ENCODE measurements at places on chromosomes 3 and 15.

DNA sequence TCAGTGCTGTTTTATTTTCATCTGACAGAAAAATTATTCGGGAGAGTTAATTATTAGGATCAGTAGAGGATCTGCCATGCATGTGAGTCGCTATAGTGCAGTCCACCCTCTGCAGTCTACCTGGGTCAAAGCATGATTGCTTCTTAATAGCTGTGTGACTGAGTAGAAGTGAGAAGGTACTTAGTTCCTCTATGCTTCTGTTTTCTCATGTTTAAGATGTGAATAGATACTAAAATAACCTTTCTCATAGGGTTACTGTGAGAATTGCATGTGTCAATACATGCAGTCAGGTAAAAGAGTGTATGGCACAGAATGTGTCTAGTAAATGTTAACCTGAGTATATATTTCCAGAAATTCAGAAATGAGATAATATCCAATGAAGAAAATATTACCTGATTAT, 435.7 kb downstream of the NAALADL2 start:
- no peak for DNase-seq

DNA sequence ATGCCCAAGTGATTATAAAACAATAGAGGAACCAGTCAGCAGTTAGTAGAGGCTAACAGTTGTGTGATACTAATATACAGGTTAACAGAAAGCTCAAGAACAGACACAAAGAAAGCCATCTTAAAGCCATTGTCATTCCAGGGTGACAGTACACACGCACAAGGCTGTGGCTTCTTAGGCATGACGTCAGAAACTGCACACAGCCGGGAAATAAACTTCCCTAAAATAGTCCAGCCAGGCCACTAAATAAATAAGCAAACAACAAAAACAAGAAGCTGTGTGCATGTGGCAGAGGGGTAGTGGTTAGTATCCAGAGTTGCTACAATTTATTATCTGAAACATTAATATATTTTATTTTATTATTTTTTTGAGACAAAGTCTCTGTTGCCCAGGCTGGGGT, 49.8 kb downstream of the PPCDC start:
- DNase-seq = no peak

- DNase-seq = no peak
Observed at GRCh38 chr3:111676211-111677006, 81.3 kb upstream of the ZBED2 start.

DNA sequence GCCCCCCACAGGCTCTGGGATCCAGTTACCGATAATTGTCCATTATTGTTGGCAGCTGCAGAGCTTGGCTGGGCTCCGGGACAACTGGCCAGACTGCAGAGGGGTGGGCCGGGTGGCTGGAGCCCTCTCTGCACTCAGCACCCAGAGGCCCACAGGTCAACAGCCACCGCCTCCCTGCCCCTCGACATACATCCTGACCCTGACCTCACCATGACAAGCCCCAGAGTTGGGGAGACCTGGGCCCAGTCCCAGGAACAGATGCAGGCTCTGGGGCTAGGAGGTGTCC, 22.4 kb downstream of the PTH1R start:
- DNase-seq = no peak

DNA sequence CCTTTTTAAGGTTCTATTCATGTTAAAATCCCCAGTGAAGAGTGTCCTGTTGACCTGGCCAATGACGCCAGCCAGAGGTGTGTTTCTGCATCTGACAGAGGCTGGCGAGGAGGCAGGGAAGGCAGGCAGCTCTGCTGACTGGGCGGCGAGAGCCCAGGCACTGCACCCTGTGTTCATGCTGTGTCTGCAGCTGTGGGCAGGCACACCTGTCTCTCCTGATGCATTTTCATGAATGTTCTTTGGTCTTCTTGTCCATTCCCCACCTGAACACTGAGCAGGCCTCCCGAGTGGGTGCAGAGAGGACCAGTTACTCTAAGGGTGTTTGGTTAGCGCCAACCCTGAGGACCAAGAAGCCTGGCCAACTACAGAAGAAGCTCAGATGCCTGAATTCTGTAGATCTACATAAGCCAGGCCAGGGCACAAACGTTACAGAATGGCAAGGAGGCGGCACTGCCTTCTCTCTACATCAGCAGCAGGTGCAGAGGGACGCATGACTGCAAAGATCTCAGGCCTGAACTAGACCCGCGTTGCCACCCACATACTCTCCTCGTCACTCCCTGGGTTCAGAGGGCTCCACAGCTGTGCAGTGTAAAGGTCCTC, 233.7 kb downstream of the OCA2 start:
- DNase-seq = no peak

DNA sequence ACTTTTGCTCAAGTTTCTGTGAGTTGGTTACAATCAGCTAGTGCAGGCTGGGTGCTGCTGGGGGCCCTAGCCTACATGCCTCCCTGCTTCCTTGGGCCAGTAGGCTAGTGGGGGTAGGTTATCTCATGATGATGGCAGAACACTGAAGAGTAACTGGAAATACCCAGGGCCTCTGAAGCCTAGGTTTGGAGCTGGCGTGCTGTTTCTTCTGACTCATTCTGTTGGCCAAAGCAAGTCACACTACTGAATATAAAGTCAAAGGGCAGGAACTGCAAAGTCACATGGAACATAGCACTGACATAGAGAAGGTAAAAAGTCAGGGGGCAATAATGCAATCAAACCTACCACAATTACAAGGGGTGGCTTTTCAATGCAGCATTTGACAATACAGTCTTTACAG, 34.5 kb downstream of the RASGRP1 start:
- no peak for DNase-seq

- no peak for DNase-seq
Observed at GRCh38 chr15:63895194-63895593, 61.4 kb upstream of the HERC1 start.

DNA sequence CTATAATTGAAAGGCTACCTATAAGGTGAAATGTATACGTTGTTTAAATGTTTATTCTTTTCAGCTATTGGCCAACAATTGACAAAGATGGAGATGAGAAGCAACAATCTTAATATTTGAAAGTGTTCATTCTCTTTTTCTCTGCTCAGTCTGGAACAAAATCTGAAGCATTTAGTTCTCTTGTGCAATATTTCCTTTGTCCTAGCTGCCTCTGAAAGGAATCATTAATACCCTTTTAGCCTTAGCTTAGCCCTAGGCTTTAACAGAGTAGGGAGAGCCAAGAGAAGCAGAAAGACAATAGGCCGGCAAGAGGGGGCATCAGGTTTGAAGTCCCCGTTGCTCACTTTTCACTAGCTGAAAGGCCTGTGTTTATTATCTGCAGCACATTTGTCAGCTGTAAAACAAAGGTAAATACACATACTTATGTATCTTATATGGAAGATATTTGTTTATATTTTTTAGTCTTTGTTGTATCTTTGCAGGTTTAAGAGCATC, 422.5 kb upstream of the SEMA6D start:
- no peak for DNase-seq

DNA sequence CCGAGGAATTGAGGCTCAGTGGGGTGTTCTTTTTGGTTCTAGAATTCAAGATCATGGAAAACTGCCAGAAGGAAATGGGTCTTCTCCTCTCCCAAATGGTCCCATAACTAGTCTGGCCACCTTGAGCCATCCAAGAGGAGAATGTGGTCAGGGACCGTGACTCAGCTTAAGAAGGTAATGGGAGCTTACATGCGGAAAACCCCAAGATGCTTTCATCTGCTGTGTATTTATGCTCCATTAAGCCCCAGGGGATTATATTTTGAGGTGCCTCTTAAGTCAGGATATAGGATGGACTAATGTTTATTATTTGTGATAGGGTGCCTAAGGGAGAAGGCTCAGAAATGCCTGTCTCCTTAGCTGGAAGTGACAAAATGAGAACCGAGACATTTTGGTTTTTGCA, 39.2 kb upstream of the DLG1 start:
- no peak for DNase-seq

GRCh38 chr3:195859061-195859845, 47.5 kb upstream of the MUC4 start:
- DNase-seq = peak; percentile 42

- DNase-seq = no peak
Observed at GRCh38 chr3:4928277-4928789, 50.9 kb upstream of the BHLHE40 start.

- no peak for DNase-seq
Observed at GRCh38 chr15:69034352-69034751, 19.9 kb downstream of the NOX5 start.

DNA sequence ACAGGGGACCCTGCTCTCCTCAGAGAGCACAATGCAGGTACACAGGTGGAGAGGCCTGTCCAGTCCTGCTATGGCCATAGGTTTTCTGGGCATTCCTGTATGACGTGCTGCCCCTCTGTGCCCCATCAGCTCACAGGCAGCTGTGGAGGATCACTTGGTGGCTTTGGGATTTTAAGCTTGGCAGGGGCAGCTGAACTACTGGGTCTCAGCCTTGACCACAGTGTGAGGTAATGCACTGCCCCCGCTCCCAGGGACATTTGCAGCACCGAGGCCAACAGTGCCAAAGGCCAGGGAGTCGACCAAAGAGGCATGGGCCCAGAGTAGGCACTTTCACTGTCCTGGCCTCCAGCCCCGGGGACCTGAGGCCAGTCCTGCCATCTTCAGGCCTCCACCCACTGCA, 46.2 kb downstream of the ZDHHC3 start:
- no peak for DNase-seq

- no peak for DNase-seq
Observed at GRCh38 chr3:168417016-168417415, 321.3 kb upstream of the GOLIM4 start.

GRCh38 chr3:60582288-60582687, 669.0 kb downstream of the FHIT start:
- no peak for DNase-seq

- DNase-seq = no peak
Observed at GRCh38 chr15:67852418-67852817, 12.6 kb upstream of the RNU6-1 start.

DNA sequence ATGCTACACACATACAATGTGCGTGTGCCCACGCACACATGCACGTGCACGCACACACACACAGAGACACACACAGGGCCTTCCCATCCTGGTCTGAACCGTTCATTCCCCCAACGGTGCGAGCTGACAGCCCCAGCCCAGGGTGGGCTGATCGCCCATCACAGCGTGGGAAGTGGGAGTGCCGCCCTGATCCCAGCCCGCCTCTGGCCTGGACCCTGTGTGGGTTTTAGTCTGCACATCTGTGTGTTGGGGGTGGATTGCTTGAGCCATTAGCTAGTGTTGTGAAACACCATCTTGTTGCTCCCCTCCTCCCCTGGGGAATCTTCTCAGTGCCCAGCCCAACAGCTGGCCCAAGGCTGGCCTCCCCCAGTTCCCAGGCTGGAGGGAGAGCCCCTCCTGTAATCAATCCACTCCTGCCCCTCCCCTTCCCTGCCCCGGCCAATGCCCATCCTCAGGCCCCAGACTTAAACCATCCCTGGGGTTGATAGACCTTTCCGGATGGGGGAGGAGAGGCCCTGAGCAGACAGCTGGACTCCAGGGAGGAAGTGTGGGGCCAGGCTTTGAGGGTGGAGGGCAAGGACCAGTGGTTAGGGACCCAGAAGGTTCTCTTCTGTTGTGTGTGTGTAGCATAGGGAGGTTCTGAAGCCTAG, 8.3 kb downstream of the SEMA3G start:
- DNase-seq = no peak

GRCh38 chr15:70533931-70534742, 229.2 kb downstream of the UACA start:
- no peak for DNase-seq

DNA sequence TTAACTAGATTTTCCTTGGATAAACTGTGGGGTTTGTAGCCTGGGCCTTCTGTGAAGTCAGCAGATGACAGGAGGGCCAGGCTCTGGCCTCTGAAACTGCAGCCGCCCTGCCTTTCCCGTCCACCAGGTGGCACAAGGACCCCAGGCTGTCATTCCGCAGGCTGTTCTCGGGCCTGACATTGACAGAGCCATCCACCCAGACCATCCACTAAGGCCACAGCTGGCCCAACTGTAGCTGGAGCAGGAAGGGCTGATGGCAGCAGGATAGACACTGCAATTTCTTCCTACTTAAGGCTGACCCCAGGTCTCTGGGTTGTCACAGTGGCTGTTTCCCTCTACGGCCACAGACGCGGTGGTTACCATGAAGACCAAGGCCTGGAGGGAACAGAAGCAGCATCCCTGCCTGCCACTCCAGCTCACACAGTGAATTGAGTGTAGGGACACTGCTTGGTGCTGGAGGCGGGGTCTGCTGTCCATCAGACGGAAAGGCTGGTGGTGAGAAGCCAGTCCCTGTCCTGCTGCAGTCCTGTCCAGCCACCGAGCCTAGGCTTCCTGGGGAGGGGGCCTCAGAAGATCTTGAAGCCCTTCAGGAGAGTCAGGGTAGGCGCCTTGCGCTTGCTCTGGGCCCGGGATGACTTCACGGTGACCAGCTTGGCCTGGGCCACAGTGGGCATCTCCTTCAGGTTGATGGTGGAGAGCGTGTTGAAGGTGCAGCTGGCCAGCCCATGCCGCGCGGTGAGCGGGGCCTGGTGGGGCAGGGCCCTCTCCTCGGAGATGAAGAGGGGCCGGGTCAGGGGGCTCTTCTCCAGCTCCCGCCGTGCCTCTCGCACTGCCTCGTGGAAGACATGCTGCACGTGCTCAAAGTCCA, 9.4 kb downstream of the SLC51B start:
- DNase-seq = no peak

DNA sequence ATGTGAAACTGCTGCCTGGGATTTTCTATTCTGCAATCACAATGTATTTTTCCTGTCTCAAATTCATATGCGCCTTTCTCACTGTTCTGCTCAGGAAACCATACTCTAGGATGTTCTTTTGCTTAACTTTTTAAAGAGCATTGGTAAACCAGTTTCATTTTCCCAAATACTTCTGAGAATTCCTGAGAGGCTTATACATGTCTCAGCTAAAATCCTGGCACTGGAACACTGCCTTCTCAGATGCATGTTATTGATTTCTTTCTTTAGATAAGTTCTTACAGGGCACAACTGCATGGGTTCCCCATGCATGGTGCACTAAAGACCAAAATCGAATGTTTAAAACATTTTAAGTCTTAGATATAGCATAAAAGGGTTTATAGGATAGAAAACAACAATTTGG, 178.3 kb upstream of the PLSCR5 start:
- no peak for DNase-seq

GRCh38 chr15:33655488-33655887, 312.8 kb upstream of the CHRM5 start:
- DNase-seq = no peak

DNA sequence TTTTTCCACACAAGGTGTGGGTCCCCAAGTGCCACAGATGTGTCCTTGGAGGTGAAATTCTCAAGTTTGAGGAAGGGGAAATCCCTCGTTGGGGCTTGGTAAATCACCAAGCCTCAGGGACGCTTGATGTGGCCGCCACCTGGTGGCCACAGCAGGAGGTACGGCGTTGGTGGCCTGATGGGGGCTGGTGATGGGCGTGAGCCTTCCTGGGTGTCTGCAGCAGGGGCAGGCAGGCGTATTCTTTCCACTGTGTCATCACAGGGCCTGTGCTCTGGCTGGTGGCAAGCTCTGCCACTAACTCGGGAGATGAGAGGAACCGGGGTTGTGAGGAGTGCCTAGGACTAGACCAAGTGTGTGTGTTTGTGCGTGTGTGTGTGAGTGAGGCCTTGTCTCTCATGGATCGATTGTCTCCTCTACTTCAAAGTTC, 4.2 kb downstream of the ACOX2 start:
- DNase-seq = peak; percentile 71

- no peak for DNase-seq
Observed at GRCh38 chr3:184359610-184360009, 1.8 kb downstream of the CLCN2 start.

GRCh38 chr3:11603628-11604027, 40.1 kb downstream of the VGLL4 start:
- DNase-seq = no peak
